ENCODE measurements at places on chromosomes 11 and 22.

DNA sequence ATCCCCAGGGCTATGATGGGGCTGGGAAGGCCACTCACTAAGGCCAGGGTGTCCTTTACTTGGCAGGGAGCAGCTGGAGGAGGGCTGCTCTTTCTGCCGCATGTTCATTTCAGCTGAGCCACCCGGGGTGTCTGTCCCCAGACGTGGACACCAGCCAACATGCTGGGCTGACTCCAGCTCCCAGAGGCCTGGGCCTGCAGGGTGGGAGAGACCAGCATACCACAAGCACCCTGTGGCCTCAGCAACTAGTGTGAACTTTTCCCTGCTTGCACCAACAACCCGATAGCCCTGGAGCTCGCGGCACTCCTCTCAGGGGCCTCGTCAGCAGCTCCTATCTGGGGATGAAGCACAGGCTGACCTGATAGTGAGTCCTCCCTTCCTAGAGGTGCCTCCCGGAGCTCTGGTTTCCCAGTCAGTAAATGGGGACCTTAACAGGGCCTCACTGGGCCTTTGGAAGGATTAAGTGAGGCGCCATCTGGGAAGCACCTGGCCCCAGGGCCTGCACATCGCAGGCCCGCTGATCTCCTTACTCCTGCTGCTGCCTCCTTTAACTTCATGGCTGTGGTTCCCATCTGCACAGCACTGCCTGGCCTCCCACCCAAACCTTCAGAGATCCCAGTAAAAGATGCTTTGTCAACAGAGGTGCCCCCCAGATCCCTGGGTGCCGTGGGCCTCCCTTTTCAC, 83.4 kb downstream of the GALNT18 start:
- DNase-seq, result no peak

GRCh38 chr11:82004537-82005213, 729.0 kb downstream of the FAM181B start:
- no peak for DNase-seq

- peak; percentile 78 for DNase-seq
Observed at GRCh38 chr22:32803020-32803737, 1.7 kb downstream of the TIMP3 start.

GRCh38 chr22:27804470-27805297, 3.1 kb upstream of the MN1 start:
- DNase-seq, result peak; percentile 59

DNA sequence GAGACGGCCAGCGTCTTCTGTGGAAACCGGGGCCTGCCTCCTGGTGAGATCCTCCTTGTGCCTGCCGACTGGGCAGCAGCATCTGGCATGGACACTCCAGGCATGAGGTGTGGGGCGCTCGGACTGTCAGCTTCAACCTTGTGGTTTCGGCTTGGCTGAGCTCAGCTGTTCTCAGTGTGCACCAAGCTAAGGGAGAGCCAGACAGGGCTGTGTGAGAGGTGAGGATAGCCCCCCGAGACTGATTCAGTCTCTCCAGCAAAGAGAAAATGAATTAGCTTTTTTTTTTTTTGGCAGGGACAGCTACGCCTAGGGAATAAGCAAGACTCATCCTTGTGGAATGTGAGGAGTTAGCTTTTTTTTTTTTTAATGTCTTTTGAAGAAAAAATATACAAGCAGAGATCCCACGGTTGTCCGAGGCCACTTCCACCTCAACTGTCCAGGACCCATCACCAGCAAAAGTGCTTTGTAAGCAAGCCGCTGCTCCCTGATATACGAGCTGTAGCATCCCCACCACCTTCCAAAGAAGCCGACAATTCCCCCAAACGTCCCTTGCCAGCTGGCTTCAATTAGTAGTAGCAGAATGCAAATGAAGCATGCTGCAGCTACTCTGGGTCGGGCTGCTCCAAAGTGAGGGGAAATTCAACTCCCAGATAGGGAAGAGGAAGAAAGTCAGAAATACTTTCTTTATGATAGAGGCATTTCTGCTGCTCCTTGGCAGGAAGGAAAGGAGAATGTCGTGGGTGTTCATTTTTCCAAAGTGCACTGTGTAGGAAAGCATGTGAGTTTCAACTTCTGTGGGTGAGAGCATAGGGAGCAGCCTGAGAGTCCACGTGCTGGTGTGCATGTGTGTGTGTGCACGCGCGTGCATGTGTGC, 9.7 kb upstream of the THY1 start:
- DNase-seq, result peak; percentile 84

- DNase-seq, result peak; percentile 52
Observed at GRCh38 chr11:92978271-92979111, 9.0 kb downstream of the MTNR1B start.

DNA sequence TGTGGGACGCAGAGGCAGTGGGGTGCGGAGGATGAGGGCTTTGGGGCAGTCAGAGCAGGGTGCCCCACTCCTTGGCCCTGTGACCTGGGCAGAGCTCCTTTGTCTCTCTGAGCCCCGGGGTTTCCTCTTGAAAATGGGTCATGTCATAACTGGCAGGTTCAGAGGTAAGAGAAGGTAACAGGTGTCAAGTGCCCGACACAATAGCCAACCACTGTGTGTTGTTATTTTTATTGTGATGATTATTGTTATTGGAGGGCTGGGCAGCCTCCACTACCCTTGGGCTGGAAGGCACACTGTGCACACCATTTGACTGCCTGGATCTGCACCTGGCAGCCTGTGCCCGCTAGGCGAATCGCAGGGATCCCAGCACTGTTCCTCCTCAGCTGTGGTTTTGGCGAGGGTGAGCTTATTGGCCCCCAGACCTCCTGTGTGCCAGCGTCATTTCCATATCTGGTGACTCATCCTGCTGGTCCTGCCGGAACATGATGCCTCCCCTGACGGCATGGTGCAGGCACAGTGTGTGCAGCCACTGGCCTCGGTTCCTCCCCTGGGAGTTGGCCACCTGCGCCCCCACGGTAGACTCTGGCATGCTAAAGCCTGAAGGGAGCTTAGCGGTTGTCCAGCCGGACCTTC, 15.4 kb upstream of the SOX10 start:
- peak; percentile 44 for DNase-seq

DNA sequence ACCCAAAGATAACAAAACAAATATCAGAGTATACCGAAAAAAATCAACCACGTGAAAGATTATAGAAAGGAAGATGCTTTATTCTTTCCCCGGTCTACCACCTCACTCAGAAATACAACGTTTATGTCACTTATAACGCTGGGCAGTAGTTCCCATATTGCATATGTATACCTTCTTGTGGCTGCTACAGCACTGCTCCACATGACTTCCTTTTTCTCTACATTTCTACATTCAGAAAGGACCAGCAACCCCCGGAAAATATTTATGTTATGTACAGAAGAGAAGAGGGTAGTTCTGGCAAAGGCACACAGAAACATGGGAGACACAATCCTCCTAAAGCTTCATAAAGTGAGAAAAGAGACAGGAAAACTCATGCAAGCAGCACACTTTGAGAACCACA, 56.8 kb downstream of the MTMR2 start:
- no peak for DNase-seq

DNA sequence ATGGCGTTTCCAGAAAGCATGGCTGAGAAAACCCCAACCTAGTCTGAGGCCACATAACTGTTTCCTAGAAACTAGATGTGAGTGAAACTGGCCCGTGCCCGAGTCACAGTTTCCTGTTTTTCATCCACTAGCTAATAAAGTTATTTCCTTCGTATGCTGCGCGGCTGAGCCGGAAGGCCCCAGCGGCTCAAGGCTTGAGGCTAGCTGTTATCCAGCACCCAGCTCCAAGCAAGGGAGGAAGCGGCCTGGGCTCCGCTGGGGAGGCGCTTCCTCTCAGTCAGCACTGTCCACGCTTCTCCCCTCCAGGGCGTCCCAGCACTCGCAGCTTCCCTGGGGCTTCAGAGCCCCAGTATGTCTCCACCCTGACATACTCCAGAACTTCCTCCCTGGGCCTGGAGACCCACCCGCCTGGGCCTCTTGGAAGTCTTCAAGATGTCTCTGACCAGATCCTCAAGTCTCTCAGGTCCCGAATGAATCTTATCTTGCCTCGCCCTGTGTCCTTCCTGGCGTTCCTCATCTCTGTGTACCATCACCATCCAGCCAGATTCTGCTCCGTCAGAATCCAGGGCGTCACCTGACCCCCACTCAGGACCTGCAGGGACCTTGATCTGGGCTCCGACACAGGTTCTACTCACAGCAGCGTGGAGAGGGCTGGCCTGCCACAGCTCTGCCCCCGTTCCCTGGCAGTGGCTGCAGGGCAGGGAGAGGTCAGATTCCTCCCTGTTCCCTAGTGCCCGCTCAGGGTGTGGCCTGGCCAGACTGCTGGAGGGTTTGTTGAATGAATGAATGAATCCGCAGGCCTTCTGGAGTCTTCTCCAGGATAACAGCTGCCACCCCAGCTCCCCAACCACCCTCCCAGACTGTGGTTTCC, 81.9 kb downstream of the LRRC32 start:
- peak; percentile 37 for DNase-seq

DNA sequence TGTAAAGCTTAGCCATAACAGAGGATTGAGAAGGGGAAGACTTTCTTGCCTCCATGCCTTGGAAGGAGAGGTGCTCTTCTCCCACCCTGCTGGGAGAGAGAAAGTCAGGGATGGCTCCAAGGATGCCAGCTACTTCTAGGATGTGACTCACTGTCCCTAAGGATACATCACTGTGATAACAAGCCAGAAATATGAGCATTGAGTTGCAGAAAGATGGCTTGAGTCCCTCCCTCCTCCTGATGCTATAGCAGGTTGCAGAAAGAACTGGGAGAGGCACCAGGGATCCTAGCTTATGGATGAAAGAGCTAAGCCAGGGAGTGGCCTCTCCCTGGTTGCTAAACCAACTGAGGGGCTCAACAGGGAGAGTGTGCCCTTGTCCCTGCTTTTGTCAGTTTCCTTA, 27.8 kb upstream of the FJX1 start:
- peak; percentile 73 for DNase-seq

DNA sequence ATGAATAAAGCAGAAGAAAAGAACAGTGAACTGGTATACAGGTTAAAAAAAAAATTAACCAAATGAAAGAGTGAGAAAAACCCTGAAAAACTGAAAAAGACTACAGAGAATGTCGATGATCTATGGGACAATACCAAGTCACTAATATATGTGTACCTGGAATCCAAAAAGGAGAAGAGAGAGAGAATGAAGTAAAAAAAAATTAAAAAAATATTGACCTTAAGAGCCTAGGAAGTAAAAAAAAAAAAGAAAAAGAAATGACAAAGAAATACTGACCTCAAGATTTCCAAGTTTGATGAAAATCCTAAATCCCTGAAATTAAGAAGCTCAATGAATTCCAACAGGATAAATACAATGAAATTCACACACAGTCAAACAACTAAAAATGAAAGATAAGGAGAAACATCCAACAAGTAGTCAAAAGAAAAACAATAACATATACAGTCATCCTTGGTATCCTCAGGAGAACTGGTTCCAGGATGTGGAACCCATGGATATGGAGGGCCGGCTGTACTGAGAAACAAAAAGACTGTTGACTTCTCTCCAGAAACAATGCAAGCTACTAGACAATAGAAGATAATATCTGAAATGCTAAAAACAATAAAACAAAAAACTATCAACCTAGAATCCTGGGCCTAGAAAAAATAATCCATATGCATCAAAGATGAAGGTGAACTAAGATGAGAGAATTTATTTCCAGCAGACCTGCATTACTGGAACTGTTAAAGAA, 33.5 kb upstream of the SERPIND1 start:
- DNase-seq, result peak; percentile 3

DNA sequence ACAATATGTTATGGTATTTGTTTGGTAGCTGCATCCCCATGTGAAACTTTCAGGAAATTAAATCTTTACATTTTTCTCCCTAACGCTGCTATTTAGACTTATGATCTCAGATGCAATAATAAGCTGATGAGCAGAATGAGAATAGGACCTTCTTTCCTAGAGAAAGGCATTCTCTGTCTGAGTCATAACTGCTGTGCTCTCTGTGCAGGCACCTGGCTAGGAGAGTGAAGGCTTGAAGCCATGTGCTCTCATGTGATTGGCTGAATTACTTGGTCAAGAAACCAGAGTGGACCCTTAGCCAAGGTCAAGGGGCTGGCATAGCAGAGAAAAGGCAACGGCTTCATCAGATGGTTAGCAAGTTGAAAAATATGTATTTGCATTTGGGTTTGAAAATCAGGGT, 185.0 kb downstream of the ADAMTS15 start:
- peak; percentile 46 for DNase-seq

GRCh38 chr11:12777208-12777874, 103.1 kb downstream of the TEAD1 start:
- DNase-seq, result peak; percentile 63

GRCh38 chr11:25485315-25485714, 846.6 kb upstream of the ANO3 start:
- DNase-seq, result no peak

DNA sequence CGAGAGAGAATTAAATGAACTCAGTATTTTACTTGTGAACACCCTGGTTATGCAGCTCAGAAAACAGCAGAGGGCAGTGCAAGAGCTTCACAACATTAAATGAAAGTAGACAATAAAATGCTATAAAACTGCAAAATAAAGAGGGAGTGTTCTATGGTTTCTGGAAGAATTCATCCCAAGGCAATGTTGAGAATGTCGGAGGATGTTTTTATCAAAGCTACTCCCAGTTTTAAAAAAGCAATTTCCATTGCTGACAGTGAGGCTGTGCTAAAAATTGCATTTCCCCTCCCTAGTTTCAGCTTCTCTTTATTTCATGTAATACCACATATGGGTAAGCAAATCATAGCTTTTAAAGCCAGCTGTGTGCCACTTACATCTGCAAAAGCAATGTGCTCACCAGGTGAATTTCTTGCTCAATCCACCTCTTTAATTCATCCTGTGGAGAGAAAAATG, 296.8 kb downstream of the RAB38 start:
- DNase-seq, result peak; percentile 71

DNA sequence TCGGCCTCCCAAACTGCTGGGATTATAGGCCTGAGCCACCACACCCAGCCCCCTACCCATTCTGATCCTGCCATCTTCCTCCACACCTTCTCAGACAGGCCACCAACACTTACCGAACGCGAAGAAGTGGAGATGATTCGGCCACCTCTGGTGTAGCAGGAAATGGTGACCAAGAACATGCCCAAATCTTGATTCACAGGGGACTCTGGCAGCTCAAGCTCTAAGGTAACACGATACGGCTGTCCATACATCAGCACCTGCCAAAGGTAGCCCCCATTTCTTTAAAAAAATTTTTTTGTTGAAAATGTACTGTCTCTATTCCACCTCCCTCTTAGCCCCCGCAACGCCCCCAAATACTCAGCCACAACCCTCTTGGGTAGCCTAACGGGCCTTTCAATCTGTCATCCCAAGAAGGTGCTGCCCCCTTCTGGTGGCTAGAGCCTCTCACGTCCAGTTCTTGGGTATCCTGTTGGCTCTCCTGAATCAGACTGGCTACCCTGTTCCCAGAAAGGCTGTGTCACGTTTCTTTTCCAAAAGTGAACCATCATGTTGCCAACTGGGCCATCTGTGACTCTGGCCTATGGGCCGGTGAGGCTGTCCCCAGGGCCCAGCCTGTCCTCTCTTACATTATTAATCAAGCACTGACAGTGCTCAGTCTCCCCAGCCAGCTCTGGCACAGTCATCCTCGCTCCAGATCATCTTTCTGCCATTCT, 5.3 kb upstream of the LRRN4CL start:
- DNase-seq, result peak; percentile 81

- no peak for DNase-seq
Observed at GRCh38 chr22:39284142-39284980, 35.1 kb downstream of the RPL3 start.

- DNase-seq, result peak; percentile 3
Observed at GRCh38 chr11:29214833-29215232, 802.0 kb downstream of the KCNA4 start.
